Spleen (tissue), 13 donors: ENCODE measurements at places on chromosomes 7 and 10. TPM values are rescaled to one million over a fixed set of nuclear protein-coding genes. Genes with fewer than 3 reads are reported as not detected.

LIPJ gene
- 0.57 TPM for polyA plus RNA-seq

NME8 gene
- polyA plus RNA-seq, result 2.9 TPM

PDE6C gene
- polyA plus RNA-seq, result not detected

TCAF2 gene
- 1.3 TPM for polyA plus RNA-seq

MNX1 gene
- not detected for polyA plus RNA-seq

PRSS37 gene
- not detected for polyA plus RNA-seq

RABGEF1 gene
- 8.3 TPM for polyA plus RNA-seq

ELFN1 gene
- polyA plus RNA-seq, result 0.41 TPM

ABCB1 gene
- 4.3 TPM for polyA plus RNA-seq

INMT gene
- 7.8 TPM for polyA plus RNA-seq
